Anterior cingulate cortex (tissue), 58 donors: ENCODE measurements at places on chromosomes 12 and 14.

- no peak for DNase-seq
Observed at GRCh38 chr12:19245106-19245505, 115.6 kb downstream of the PLEKHA5 start.

GRCh38 chr14:50726372-50727107 lies 58.4 kb upstream of the SAV1 start:
- no peak for DNase-seq

DNA sequence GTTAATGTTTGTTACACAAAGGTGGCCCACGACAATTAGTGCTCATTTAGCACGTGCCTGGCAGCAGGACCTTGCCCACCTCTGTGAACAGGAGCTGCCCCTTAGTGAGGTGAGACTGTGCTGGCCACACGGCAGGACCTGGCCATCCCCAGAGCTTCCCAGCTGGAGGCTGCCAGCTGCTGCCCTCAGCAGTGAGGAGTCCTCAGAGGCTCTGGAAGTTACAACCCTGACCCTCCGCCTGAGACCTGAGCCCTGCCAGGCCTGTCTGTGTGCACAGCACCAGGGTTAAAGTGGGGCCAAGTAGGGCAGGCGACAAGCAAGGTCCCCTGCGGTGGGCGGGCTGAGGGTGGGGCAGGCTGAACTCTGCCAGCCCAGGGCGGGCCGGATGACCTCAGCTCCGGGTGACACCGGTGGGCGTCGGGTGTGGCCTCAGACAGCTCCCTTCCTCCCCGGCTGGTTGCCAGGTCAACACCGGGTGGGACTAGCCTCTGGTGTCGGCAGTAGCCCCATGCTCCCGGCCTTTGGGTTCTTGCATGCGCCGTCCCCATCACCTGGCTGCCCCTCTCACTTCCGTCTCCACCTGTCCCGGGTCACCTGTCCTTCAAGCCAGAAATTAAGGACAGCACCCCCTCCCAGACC lies 9.2 kb upstream of the LBHD2 start:
- DNase-seq, result no peak

DNA sequence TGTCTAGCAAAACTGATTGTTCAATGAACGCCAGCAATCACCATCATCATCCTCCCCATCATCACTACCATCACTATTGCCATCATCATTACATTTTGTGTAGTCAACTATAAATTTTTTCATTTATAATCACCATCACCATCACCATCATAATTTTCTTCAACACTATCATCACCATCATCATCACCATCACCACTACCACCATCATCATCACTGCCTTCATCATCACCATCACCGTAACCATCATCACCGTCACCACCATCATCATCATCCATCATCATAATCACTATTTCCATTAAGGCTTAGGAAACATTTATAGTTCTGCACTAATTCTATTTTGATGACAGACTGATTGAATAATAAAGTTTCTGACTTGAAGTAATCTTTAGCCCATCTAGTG lies 434.8 kb upstream of the TMEM132C start:
- no peak for DNase-seq

GRCh38 chr12:42946871-42947381 lies 357.4 kb upstream of the PRICKLE1 start:
- no peak for DNase-seq

- DNase-seq, result no peak
Observed at GRCh38 chr14:65854215-65854614, 441.7 kb downstream of the FUT8 start.

DNA sequence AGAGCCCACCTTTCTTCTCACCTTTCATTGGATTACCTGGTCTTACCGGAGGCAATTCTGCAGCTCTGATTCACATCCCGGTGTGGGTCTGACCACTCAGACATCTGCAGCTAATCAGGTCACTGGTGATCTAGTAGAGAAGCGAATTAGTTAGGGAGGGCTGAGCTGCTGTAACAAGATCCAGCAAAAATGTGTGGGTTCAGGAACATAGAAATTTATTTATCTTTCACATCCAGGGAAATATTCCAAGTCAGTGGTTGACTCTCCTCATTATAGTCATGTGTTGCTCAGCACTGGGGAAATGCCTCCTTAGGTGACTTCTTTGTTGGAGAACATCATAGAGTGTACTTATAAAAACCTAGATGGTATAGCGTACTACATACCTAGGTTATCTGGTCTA lies 218.7 kb upstream of the PELI2 start:
- DNase-seq, result no peak
